ENCODE measurements at places on chromosomes 16 and 17. TPM values are rescaled to one million over a fixed set of nuclear protein-coding genes. Genes with fewer than 3 reads are reported as not detected.

The CD300H gene
- not detected for total RNA-seq

The FMNL1 gene
- 3.1 TPM for total RNA-seq

The VPS35 gene
- 107 TPM for total RNA-seq

The TNFRSF13B gene
- total RNA-seq: not detected

The FOXN1 gene
- not detected for total RNA-seq

The HCRT gene
- not detected for total RNA-seq

The KRT40 gene
- total RNA-seq: 6.3 TPM

All from skeletal muscle tissue (tissue), 5 donors.